ENCODE measurements at places on chromosomes 7 and 10.

GRCh38 chr7:19554581-19554980, 154.3 kb downstream of the POLR1F start:
- DNase-seq: no peak

DNA sequence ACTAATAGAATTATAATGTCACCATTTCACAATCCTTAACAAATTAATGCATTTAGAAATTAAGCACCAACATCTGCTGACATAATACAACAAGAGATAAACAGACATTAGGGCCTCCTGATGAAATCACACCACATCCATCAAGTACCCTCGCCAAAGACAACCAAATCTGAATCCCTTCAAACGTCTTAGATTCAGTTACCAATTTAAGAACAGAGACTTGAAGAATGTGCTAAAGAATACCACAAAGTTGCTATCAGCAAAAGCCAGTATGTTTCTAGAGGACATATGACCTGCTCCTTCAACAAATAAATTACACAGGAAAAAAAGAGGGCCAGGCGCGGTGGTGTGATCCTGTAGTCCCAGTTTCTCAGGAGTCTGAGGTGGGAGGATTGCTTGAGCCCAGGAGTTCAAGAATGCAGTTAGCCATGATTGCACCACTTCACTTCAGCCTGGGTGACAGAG, 144.5 kb downstream of the REEP3 start:
- no peak for DNase-seq

DNA sequence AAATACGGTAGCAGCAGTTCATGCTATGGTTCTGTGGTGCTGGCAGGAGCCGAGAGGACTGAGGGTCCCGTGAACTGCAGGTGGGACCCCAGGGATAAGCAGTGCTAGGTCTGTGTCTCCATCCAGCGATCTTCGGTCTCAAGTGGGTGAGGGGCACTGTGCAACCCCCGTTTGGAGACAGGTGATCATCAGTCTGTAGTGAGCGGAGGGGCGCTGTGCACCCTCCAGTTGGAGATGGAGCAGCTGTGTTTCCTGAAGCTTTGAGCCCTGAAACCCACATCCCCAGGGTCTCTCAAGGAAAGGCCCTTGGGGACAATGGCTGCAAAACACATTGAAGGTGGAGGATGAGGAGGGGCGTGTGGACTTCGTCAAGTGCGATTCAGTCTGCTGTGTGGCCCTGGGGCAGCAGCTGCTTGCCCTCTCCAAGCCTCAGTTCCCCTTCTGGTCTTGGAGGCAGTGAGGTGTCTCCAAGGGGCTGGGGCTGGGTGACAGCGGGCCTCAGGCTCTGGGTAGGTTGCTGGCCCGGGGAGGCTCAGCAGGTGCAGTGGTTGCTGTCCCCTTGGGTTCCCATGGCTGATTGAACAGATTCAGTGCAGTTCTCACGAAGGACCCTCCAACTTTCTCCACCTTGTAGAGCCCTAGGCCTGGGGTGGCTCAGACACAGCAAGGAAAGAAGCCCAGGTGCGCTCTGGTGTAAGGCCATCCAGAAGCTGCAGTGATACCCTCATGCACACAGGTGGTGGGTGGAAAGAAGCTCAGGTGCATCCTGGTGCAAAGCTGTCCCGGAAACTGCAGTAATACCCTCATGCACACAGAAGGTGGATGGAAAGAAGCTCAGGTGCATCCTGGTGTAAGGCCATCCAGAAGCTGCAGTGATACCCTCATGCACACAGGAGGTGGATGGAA, 160.6 kb downstream of the ADARB2 start:
- no peak for DNase-seq

DNA sequence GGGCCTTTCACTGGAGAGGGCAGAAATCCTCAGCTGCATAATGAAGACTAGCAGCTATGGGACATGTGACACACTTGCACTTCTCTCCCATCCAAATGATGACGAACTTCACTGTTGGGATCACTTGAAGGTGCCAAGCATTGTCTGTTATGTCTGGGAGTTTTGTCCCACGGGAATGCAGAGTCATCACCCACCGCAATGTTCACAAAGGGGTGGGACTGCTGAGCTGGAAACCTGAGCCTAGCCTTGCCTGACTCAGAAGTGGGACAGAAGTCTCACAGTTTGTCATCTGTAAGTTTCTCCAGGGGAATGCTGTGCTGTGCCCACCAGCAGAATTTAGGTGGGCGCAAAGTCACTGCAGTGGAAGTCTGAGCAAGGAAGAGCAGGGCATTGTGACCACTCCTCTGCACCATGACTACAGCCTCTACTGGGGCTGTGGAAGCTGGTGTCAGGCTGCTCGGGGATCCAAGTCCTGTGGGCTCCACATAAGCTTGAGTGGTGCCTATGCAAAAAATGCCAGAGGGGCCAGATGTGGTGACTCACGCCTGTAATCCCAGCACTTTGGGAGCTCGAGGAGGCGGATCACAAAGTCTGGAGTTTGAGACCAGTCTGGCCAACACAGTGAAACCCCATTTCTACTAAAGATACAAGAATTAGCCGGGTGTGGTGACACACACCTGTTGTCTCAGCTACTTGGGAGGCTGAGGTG, 472.0 kb upstream of the CNTNAP2 start:
- DNase-seq: no peak

DNA sequence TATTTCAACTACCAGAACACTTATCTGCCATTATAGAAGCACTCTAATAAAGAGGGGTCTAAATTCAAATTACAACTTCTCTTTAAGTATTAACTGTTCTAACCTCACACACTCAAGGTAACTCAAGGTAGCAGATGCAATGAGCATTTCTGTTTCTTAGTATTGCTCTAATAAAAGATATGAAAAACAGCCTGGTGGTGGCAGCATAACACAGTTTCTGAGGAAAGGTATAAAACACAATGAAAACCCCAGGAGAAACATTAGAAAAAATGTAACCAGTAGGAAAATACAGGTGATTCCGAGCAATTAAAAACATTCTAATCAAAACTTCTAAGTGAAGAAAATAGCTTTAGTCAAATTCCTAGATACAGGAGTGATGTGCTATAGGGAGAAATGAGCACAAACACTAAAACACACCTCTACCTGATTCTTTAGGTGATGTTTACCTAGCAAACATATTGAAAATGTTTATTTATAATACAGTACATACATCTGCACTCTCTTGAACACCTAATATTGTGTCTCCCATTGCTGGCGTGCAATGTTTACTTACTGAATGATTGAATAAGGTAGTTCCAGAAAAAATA, 3.5 kb downstream of the MKRN1 start:
- peak; percentile 43 for DNase-seq

- no peak for DNase-seq
These were observed 83.5 kb downstream of the ADK start for GRCh38 chr10:74234569-74234968.

- DNase-seq: no peak
These were observed 12.3 kb downstream of the ADARB2 start for GRCh38 chr10:1724921-1725488.

DNA sequence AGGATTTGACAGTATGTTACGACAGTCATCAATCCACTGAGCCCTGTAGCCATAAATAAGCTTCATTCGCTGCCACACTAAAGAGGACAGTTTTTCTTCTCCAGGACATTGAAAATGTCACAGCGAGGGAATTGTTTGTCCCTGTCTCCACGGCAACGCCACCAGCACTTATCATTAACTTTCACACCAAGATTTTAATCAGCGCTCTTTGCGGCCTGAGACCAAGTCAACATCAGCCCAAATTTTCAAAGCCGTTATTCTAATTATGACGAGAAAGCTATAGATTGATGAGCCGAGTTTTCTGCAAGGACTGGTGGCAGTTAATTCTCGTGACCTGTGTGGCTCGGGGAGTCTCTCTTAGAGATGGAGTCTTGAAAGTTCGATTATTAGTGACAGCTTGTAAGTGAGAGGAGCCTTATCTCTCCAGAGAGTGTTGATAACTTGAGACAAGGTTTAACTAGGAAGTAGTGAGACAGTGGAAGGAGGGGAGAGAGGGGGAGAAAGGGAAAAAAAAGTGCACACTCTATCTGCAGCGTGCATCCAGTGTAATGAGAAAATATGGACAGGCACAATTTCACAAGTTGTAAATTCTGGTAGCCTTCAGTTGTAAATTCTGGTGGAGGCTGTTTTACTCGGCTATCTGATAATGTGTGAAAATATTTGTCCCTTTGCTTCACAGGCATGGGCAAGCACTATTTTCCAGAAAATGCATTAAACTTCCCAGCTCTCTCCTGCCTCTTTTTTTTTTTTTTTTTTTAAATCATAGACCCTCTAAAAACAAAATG, 473.3 kb downstream of the LRMDA start:
- no peak for DNase-seq

DNA sequence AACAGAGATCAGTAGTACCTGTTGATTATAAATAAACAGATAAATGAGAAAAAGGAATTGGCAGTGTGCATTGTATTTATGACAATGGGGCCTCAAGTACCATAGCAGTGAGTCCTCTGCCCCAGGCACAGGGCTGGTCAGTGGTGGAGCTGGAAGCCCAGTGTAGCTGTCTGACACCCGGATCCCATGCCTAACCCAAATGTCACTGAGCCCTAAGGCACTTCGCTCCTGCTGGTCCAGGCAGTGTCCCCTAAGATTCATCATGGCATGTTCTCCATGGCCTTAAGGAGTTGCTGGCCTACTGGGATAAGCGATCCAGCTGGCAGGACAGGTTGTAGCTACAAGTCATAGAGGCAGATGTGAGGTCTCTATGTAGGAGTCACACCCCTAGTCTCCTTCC, 3.3 kb upstream of the ZNF736 start:
- no peak for DNase-seq

- no peak for DNase-seq
These were observed 45.9 kb upstream of the MSMB start for GRCh38 chr10:46091828-46092523.

DNA sequence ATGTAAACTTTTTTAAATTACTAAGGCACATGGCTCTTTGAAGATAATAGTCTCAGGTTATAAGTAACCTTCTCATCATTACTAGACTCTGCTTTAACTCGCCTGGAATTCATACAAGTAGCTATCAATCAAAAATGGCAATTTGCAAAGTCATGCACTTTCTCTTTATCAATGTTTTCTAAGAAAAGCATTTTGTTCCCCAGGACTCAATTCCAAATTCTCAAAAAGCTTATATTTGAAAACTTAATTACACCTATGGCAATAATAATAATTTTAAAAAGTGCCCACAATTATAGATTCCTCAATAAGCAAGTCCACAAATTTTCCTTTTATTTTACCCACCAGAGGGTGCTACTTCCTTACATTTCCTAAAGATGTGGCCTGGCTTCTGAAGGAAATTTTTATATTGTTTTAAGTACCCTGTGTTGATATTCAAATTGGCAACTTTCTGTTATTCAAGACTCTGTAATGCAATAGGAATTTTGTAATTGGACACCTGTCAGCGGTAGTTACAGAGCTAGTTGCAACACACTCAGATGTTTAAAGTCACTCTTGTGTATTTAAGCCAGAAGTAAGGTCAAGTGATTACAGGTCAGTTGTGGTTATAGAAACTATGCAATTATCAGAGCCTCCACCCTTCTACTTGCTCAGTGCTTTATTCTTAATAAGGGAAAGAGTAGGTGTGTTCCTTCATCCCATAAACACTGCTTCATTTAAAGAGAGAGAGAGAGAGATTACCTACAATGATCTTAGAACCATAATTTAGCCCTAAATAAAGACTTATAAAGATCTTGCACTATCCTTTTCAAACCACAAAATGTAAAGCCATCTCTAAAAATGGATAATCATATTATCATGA, 47.1 kb upstream of the HYAL4 start:
- peak; percentile 74 for DNase-seq

- peak; percentile 43 for DNase-seq
These were observed 19.9 kb upstream of the FMC1 start for GRCh38 chr7:139321071-139321745.

DNA sequence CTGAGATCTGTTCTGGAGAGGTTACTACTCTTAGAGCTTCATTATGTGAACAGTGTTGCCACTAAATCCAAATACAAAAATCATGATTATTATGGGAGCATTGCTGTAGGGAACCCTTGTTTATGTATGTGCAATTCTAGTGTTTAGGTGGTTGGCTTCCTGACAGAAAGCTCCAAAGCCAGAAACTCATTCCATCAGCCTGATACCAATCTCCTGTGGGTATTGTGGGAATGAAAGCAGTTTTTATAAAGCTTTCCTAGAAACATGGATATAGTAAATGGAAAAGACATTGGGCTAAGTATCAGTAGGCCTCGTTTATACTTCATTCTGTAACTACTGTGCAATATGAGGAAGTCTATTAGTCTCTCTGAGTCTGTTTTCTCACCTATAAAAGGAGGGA, 6.4 kb downstream of the SDK1 start:
- no peak for DNase-seq

DNA sequence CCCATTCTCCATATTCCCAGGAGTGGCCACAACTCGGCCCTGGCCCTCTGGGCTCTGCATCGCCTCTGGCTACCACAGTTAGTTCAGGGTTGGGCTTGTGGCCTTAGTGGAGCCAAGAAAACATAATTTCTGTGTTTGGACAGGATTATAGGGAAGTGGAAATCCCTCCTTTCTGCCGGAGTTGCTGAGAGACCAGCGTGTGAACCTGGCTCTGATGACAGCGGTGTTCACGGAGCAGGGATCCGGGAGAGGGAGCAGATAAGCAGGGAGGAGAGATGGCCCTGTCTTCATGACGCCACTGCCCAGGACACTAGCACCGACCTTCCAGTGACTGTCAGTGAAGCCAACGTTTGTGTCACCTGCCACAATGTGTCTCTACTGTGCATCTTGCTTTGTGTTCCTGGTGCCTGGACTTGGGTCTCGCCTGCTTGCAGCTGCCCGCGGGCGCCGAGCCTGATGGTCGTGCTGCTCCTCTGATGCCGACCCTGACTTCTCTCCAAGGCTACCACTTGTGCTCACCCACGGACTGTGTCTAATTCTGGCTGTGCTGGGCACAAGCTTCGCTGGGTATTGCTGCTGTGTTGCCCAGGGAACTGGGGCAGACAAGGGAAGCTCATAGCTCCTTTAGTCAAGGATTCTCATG, 67.0 kb upstream of the VIPR2 start:
- DNase-seq: no peak

DNA sequence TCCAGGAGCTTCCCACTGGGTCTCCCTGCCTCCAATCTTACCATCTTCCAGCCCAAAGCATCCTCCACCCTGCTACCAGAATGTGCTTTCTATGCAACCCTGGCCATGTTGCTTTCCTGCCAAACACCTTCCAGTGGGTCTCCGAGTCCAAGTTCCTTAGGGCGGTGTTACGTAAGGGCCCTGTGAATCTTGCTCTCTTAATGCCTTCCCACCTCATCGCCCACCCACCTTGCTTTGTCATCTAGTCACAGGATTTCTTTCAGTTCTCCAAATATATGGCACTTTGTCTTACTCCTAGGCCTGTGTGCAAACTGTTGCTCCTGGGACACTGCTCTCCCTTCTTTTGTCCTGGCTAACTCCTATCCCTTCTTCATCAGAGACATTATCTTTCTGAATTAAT, 344.5 kb downstream of the RPS24 start:
- no peak for DNase-seq

DNA sequence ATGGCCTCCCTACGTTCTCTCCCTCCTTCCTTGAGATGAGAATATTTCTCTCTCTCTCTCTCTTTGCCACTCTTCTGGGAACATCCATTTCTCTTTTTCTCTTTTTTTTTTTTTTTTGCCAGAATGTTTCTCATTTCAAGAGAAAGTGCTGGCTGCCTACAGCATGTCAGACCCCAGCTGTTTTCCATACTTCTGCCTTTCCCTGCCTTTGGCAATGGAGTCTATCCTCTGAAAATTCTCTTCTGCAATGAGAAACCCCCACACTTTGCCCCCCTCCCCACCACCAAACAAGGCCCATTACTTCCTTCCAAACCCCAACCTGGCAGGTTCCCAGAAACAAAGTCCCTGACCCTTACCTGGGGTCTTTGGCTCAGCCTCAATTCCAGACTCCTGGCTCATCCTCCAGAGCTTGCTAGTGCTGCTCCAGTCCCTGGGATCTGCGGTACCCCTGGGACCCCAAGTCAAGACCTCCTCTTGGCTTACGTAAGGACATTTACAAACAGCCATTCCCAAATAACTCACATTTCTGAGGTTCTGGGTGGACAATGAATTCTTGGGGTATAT, 17.4 kb upstream of the CCL26 start:
- no peak for DNase-seq

Data from HFFc6 (cell line).